ENCODE measurements at places on chromosomes 7 and 10.

DNA sequence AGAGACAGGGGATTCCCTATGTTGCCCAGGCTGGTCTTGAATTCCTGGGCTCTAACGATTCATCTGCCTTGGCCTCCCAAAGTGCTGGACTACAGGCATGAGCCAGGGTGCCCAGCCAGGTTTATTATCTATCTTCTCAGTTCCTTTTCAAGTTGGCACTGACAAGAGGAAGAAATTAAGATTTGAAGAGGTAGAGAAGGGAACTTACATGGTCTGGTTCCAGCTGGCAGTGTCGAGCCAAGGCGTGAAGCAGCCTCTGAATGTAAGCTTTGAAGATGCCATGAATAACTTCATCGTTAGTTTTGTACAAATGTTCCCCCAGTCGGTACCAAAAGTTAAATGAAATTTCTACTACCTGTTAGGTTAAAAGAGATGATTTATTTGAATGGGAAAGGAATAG lies 57.7 kb downstream of the TNPO3 start:
- no peak for DNase-seq

DNA sequence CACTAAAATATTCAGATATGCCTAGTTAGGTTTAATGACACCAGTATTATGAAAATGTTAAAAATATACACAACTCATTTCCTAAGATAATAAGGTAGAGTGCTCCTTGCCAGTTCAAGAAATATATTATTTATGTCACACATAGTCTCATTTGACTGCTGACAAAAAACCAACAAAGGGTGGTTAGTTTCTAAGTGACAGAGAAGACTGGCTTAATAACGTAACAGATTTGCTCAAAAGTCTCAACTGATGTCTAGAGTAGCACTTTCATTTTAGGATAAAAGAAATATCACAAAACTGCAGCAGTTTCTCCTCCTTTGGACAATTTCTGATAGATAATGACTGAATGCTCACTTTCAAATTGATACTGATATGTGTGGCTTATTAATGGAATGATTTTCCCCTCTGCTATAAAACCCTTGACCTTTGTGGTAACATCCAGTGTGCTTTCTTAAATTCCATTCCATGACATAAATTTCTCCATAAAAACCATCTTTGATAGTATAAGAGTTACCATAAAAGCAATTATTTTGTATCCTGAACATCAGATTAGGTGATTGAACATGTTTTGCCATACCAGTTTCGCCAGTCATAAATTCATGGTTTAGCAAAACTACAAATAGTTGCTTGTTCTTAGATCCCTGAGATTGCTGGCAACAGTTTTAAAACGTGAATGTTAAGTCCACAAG lies 94.2 kb downstream of the NRBF2 start:
- no peak for DNase-seq

GRCh38 chr10:66187053-66187733 lies 738.6 kb upstream of the LRRTM3 start:
- no peak for DNase-seq

DNA sequence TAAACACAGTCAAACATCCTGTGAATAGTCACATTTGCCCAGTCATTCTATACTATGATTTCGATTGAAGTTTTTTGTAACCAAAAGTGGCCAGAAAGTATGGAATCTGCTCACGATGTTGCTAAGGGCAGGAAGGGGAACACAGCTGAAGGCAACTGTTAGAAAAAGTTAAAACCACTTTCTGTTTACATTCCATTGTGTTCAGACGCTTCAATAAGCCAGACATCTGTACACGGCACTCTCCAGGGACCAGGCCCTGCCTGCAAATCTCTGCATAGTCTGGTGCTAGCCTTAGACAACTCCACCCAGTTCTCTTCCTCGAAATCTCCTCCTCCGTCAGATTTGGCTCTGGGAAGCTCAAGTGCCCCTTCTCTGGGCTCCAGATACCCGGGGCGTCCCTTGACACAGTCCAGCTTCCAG lies 17.1 kb upstream of the TMEM120A start:
- no peak for DNase-seq

DNA sequence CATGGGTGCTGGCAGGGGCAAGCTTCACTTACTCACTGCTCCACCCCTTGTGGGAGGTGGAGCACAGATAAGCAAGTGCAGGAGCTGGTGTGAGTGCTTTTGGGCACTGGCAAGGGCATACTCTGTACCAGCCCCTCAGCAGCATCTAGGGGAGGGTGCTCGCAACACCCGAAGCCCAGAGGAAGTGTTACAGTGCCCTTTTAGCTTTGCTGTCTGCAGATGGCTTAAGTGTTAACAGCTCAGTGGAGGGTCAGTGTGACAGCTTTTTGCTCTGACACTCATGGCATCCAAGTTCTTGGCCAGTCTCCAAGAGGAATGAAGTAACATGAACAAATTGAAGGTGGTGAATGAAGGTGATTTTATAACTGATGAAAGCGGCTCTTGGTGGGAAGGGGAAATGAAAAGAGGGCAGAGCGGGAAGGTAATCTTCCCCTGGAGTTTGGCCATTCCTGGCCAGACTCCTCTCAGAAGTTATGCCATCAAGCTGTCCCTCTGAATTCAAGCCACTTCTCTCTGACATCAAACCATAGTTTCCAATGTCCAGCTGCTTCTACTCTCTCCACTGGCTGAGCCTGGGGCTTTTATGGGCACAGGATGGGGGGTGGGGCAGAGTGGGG lies 862.5 kb downstream of the KCNMA1 start:
- no peak for DNase-seq

DNA sequence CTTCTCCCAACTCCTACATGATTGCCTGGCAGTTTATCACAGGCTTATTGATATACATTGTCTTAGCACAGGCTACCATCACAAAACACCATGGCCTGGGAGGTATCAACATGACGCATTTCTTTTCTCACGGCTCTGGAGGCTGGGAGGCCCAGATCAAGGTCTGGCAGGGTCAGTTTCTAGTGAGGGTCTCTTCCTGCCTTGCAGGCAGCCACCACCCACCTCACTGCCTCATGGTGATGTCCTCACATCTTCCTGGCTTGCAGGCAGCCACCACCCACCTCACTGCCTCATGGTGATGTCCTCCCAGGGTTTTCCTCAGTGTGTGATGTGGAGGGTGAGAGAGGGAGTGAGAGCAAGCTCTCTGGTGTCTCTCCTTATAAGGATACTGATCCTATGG lies 599.3 kb upstream of the MKI67 start:
- DNase-seq, result no peak

DNA sequence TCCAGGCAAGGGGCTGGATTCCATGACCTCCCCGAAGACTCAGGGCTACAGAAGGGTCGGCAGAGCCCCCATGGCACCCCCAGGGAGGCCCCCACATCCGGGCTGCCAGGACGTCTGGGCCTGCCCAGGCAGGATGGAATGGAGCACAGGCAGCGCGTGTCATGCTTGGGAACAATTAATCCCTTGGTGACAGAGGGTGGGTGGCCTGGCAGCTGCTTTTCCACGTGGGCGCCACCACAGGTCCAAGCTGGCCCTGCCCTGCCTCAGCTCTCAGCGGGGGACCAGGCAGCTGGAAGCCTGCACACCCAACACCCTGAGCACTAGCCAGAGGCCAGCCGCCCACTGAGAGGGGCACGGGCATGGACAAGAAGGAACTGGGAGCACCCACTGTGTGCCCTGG lies 11.4 kb downstream of the ELN start:
- DNase-seq, result no peak

- DNase-seq, result no peak
These were observed 12.1 kb downstream of the RFC2 start for GRCh38 chr7:74242122-74242443.

DNA sequence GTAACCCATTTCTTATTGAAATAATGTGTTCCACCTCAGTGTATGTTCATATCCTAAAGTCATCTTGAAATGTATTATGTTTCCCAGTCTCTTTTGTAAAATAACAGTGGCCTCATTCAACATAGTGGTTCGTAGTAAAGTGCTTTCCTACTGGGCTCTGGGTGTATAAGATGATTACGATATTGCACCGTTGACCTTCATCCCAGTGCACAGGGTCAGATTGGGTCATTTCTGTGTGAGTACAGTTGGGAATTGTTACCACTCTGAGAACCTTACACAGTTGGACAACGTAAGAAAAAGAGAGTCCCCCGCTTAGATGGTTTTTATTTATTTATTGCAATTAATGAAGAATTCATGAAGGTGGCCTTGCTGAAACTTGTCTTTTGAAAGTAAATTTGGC lies 135.6 kb downstream of the CHN2 start:
- no peak for DNase-seq

- no peak for DNase-seq
These were observed 4.3 kb downstream of the GCK start for GRCh38 chr7:44184873-44185446.

DNA sequence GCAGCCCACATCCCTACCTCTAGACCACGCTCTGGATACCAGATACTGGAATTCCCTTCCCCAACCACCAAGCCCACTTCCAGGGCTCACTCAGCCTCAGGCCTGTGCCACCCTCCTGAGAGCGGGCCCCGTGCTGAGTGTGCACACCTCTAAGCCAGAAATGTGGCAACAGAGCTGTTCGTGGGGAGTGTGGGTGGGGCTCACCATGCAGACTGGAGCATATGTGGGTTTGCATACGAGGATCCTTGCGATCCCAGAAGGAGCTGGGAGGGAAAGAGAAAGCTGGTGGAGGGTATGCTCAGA lies 13.0 kb upstream of the LIMK1 start:
- DNase-seq, result no peak

GRCh38 chr10:51501396-51501795 lies 198.0 kb downstream of the CSTF2T start:
- no peak for DNase-seq

DNA sequence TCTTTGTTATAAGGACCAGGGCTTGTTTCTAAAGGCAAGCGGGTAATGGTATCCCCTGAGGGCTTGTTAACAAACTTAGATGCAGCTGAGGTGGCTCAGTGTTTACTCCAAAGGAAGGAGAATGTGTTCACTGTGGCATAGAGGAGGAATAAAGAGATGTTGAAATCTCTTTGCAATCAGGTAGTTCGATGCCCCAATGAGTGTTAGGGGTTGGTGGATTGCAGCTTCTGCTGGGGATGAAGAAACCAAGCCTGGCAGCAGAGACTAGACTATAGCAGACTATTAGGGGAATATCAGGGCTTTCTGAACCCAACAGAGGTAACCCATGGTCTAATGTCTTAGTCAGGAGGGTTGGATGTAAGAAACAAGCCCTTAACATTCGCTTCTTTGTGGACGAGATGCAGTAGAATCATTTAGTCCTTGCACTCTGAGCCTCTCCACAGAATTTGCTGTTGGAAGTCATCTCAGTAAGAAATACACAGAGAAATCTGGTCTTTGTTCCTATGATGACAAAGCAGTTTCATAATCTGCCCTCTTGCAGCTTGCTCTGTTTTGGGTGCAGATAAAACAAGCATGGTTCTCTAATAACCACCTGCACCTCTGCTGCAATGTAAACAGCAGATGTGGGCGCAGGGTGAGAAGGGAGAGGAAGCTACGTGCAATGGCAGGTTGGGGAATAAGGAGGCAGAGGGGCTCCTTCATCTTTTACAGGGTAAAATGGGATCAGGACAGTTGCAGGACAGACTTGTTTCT lies 108.6 kb downstream of the NRF1 start:
- DNase-seq, result no peak

DNA sequence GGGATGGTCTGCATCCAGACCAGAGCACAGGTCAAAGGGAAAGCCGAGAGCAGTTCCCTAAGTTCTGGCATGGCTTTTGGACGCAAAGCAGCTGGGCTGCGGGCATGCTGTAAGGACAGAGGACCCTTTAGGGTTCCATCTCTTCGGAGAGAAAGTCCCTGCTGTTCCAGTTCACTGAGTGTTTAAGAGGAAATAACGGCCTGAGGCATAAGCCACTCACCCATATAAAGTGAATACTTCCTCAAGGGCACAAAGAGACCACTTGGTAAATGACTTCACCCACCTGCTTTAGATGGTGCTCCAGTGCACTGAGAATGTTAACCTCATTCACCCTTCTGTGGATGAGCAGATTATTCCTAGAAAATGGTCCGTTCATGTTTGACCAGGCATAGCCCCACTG lies 586.7 kb upstream of the GALNT17 start:
- DNase-seq, result no peak

- no peak for DNase-seq
These were observed 13.9 kb downstream of the SND1 start for GRCh38 chr7:127665922-127666321.

DNA sequence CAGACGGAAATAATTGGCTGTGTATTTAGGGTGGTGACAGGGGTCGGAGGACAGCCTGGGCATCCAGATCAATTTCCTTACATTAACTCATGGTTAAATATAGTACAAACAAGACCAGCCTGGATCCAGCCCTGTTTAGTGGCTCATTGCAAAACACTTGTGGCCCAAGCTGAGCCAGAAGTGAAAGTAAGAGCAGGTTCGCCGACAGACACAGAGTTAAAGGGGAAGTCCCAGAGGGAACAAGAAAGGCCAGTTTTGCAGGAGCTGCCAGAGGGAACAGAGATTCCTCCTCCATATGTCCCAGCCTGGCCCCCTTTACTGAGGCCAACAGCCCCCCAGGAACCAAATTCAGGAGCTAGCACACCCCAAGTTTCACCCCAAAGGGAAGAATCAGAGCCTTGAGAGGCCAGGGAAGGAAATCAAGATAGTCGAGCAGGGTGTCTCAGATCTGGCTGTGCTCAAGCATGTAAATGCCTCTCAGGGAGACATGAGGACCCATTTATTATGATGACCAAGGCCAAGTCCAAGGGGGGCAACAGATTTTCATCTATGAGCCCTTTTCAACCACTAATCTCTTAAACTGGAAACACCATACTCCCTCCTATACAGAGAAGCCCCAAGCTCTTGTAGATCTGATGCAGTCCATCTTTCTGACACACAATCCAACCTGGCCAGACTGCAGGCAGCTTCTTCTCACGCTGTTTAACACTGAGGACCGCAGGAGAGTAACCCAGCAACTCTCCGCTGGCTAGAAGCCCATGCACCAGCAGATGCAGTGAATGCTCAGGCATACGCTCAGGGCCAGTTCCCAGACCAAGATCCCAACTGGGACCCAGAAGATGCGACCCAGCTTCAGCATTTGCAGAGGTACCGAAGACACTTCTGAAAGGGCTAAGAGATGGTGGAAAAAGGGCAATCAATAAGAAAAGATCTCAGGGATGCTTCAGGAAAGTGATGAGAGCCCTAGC lies 15.9 kb upstream of the ADCK2 start:
- peak; percentile 19 for DNase-seq

DNA sequence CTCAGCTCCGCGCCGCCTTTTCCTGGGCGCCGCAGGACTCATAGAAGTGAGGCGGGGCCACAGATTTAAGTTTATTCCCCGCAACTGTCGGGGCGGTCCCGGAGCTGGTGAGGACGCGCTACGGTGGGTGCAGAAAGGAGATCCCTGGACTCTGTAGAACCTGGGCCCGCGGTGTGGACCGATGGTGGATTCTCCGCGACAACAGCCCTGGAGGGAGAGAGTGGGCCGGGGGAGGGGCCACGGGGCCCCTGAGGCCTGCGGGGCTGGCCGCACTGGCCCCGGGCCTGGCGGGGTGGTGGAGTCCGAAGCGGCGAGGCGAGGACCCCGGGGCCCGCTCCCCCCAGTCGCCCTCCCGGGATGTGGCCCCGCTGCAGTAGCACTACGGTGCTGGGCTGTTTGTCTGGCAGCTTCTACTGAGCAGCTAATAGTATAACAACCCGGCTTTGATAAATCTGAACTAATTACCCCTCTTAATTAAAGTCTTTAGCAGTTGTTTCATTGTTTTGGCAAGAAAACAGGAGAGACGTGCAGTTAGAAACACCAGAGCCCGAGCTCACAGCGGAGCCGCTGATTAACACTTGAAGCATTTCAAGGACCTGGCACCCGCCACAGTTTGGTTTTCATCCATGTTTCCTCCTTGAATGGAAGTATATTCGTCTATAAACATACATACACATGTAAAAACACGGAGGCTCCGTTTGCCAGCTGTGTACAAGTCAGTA lies 4.2 kb downstream of the FEZF1 start:
- no peak for DNase-seq

Measured in CD4-positive, alpha-beta T cell treated with Interleukin-2 at 100 ng/mL for 4 hours (primary cell).